ENCODE measurements at places on chromosomes 3 and 15. TPM values are rescaled to one million over a fixed set of nuclear protein-coding genes. Genes with fewer than 3 reads are reported as not detected.

DNA sequence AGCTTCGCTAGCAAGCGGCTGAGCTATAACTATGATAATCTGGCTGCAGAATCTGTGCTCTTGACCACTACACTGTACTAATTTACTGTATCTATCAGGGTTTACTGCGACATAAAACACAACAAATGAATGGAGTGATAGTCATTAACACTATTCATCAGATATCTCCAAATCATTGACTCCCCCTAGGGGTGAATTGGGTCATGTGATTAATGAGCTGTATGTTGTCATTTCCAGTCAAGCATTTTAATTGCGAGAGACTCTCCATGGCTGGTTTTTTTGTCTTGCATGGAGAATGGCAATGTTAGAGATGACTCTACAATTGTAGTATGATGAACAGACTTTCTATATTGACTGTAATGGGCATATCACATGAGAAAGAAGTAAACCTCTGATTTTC lies 10.5 kb upstream of the TM4SF18 start:
- DNase-seq: no peak

DNA sequence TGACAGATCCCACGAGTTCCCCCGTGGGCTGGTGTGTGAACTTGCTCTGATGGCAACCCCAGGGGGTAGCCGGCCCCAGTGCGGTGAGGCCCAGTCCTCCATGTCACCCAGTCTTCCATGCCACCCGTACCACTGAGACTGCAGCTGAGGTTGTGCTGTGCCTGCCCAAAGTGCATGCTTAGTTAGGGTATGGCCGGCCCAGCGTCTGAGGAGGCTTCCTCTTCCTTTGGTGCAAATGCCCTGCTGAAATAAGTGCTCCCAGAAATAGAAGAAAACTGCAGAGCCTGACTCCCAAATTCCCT lies 31.5 kb downstream of the MGLL start:
- no peak for DNase-seq

DNA sequence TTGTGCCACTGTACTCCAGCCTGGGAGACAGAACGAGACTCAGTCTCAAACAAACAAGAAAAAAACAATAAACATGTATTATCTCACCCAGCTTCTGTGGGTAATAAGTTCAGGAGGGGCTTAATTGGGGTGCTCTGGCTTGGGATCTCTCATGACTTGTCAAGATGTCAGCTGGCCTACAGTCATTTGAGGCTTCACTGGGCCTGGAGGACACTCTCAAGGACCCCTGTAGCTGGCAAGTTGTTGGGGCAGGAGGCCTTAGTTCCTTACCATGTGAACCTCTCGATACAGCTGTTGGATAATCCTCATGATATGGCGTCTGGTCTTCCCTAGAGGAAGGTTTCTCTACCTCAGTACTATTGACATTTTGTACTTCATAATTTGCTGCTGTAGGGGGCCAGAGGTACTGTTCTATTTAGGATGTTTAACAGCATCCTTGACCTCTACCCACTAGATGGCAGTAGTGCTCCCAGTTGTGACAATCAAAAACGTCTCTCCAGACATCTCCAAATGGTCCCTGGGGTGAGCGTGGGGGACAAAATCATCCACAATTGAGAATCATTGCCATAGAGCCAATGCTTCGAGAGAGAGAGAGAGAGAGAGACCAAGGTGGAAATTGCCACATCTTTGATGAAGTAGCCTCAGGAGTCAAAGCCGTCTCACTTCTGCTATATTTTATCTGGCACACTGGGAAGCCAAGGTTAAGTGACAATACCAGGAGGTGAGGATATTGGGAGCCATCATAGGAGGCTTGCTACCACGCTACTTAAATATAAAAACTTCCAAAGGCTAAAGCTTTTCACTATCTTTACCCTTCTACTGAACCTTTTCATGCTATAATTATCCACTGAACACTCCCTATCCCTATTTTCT lies 23.9 kb upstream of the SLTM start:
- DNase-seq: no peak

DNA sequence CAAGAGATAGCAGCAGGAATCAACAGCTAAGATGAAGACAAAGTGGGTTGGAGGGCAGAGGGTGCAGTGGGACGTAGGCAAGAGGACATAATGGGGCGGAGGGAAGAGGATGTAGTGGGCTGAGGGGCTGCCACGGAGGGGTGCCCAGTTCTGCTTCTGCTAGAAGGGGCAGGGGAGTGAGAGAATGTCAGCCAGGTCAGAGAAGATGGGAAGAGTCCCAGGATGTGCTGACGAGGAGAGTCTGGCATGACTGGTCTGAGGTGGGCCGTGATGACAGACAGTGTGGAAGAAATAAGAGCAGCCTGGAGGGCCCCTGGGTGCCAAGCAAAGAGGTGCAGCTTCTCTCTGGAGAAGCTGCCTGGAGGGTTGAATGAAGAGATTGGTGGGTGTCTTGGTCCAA lies 4.0 kb downstream of the SPSB4 start:
- no peak for DNase-seq

DNA sequence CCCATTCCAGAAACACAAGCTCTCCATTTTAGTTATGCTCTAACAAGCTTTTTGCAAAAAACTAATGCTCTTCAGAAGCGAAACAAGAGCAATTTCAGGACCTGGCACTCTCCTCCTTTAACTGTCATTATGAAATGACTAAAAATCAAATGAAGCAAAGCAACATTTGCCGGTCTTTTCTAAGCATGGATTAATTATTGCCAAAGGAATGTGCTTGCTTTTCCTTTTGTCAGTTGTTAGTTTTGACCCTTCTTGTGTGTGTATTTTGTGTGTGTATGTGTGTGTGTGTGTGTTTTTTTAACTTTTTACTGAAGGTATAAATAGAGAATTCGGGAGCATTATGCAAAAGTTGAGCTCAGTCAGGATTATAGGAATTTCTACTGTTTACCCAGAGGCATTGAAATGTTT lies 509.1 kb downstream of the TUSC7 start:
- DNase-seq: no peak

GRCh38 chr15:100133001-100133400 lies 208.8 kb downstream of the ADAMTS17 start:
- DNase-seq: no peak

LTK gene
- not detected for total RNA-seq

EFCC1 gene
- total RNA-seq: 0.41 TPM

PODXL2 gene
- 1.9 TPM for total RNA-seq

WNT7A gene
- not detected for total RNA-seq
